ENCODE measurements at places on chromosomes 6 and 20.

DNA sequence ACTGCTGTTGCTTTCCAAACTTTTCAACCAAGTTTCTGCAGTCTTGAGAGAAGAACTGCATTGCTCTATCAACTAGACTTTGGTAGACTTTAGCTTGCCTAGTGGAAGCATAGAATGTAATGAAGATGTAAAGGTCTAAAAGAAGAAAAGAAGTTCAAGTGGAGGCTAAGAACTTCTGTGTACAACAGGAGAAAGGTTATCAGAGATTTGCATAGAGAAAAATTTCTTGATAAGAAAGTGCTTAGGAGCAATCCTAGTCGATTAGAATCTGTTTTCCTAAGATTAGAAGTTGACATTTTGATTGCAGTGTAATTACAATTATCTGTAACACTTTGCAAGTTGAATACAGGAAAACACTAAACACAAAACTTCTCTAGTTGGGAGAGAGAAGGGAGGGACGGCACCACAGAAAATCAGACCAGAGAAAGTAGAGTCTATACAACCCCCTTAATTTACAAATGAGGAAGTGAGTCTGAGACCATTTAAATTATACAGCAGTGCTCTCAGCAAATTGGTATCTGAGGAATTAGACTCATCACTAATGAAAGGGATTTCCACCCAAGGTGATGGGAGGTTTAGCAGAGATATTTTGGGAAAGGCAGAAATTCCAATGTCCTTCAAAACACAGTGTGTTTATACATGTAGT lies 194.3 kb upstream of the MARCKS start:
- DNase-seq, result no peak

- DNase-seq, result no peak
Measured at GRCh38 chr6:33622456-33623431, 1.6 kb downstream of the ITPR3 start.

DNA sequence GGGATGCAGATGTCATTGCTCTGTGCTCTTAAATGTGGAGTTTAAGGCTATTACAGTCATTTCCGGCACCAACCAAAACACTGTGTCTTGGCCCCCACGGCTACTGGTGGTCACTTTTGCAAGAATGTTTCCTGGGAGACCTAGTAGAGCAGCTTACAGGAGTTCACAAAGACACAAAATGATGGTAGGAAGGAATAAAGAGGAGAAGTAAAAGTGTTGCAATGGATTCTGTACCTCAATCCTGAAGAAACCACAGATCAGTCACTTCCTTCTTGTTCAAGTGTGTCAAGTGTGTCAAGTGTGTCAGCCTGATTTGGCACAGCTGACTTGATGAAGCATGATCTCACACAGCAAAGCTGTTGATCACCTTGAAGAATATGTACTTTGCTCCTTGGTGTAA lies 344.0 kb downstream of the PLCB1 start:
- no peak for DNase-seq

GRCh38 chr6:26268659-26269402 lies 96.2 kb upstream of the BTN3A2 start:
- DNase-seq, result no peak
